ENCODE measurements at places on chromosomes 3 and 15. TPM values are rescaled to one million over a fixed set of nuclear protein-coding genes. Genes with fewer than 3 reads are reported as not detected.

GP5 gene
- not detected for total RNA-seq

FAM107A gene
- total RNA-seq = 16.0 TPM

SNX33 gene
- 12.4 TPM for total RNA-seq

SLC6A1 gene
- not detected for total RNA-seq

PLOD2 gene
- 284 TPM for total RNA-seq

CYP1A1 gene
- total RNA-seq = 10.5 TPM

SCAANT1 gene
- not detected for total RNA-seq

POC1A gene
- 6.4 TPM for total RNA-seq

EFCAB12 gene
- total RNA-seq = under 0.01 TPM

TGM5 gene
- total RNA-seq = not detected

All from vein endothelial cell (primary cell).